ENCODE measurements at places on chromosomes 11 and 22. TPM values are rescaled to one million over a fixed set of nuclear protein-coding genes. Genes with fewer than 3 reads are reported as not detected.

H19 gene
- total RNA-seq, result 1,947 TPM

CCDC82 gene
- 16.8 TPM for total RNA-seq

RASSF10 gene
- total RNA-seq, result not detected

EWSR1 gene
- 192 TPM for total RNA-seq

MPPED1 gene
- total RNA-seq, result 0.11 TPM

EFCAB6 gene
- total RNA-seq, result 2.9 TPM

GALNT18 gene
- 7.8 TPM for total RNA-seq

PGA3 gene
- 1.4 TPM for total RNA-seq

- no peaks in the 10 kb centered on the region for H3K27me3 ChIP-seq
- no peaks in the 10 kb centered on the region for H3K36me3 ChIP-seq
- H3K27ac ChIP-seq, result no peak overlapping the region
- no peak for DNase-seq
Observed at GRCh38 chr22:35726933-35727332, 9.3 kb downstream of the APOL5 start.

GRCh38 chr11:126920833-126921232 lies 79.7 kb downstream of the KIRREL3 start:
- H3K4me1 ChIP-seq, result no peaks in the 10 kb centered on the region
- no peak overlapping the region for H3K27ac ChIP-seq
- no peak overlapping the region for H3K4me3 ChIP-seq
- DNase-seq, result no peak
- no peaks in the 10 kb centered on the region for H3K36me3 ChIP-seq

DNA sequence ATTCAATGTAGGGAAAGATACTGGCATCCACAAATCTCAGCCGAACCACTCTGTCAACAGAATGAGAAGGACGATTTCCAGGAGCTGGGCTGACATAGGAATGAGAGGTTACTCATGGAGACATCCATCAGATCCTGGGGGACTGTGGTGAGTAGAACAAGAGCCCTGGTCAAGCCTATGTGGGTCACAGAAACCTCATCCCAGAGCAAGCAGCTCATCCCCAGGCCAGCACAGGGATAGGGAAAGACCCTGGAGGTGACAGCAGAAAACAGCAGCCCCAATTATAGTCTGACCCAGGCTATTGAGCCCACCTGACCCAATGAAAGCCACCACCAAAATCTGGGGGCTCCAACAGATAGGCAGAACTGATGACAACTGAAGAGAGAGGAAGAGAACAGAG lies 128.0 kb upstream of the SERPIND1 start:
- H3K27ac ChIP-seq, result no peak overlapping the region
- H3K4me3 ChIP-seq, result no peak overlapping the region
- H3K4me1 ChIP-seq, result no peaks in the 10 kb centered on the region
- no peaks in the 10 kb centered on the region for H3K27me3 ChIP-seq
- H3K36me3 ChIP-seq, result no peaks in the 10 kb centered on the region

DNA sequence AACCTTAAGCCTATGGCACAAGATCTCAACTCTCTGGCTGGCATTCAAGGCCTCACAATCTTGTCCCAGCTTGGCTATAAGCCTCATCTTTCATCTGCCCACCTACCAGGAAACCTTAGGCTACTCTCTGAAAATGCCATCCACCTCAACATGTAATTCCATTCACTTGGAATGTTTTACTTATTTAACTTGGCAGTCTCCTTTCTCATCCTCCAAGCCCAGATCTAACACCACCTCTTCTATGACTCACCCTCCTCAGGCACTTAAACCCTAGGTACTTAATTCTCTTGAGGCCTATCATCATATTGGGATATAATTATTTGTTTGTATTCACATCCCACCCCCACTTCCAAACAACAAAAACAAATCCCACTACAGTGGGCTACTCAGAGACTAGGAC lies 15.0 kb downstream of the POGLUT3 start:
- peaks cover 18% of the 10 kb centered on the region for H3K36me3 ChIP-seq
- H3K27ac ChIP-seq, result no peak overlapping the region
- no peak for DNase-seq
- H3K4me1 ChIP-seq, result peaks cover 4% of the 10 kb centered on the region

GRCh38 chr11:131973061-131973460 lies 602.6 kb downstream of the NTM start:
- no peaks in the 10 kb centered on the region for H3K27me3 ChIP-seq
- H3K27ac ChIP-seq, result no peak overlapping the region
- H3K4me1 ChIP-seq, result no peaks in the 10 kb centered on the region
- H3K4me3 ChIP-seq, result no peak overlapping the region

DNA sequence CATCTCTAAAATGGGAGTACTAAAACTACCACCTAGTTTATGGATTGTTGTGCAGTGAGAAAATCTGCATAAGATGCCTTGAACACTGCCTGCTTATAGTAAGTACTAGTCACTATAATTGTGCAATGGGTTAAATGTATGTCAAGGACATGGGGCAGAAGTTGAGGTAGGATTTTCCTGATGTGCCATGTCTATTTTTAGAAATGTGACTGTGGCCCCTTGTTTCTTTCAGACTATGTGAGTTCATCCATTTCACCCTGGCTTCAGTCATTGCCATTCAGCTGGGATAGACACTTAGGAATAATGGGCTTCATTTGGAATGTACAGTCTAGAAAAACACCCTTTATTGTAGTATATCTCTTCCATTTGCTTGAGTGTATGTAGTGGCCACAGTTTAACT lies 51.4 kb downstream of the BDNF start:
- DNase-seq, result no peak
- no peaks in the 10 kb centered on the region for H3K4me1 ChIP-seq
- H3K27ac ChIP-seq, result no peak overlapping the region
- no peak overlapping the region for H3K4me3 ChIP-seq
- H3K27me3 ChIP-seq, result no peaks in the 10 kb centered on the region
- H3K36me3 ChIP-seq, result no peaks in the 10 kb centered on the region

GRCh38 chr22:38657045-38657909 lies 839 bp downstream of the CBY1 start:
- peak overlapping the region; percentile 94 for H3K4me3 ChIP-seq
- H3K27me3 ChIP-seq, result no peaks in the 10 kb centered on the region
- DNase-seq, result no peak
- H3K27ac ChIP-seq, result peak overlapping the region; percentile 93
- peaks cover 16% of the 10 kb centered on the region for H3K4me1 ChIP-seq

- H3K4me1 ChIP-seq, result no peaks in the 10 kb centered on the region
- no peak overlapping the region for H3K4me3 ChIP-seq
- no peaks in the 10 kb centered on the region for H3K27me3 ChIP-seq
- DNase-seq, result no peak
Observed at GRCh38 chr22:49494555-49494954, 333.1 kb downstream of the BRD1 start.

GRCh38 chr22:18064636-18065035 lies 13.2 kb upstream of the PEX26 start:
- no peak overlapping the region for H3K27ac ChIP-seq
- no peaks in the 10 kb centered on the region for H3K36me3 ChIP-seq
- no peak overlapping the region for H3K4me3 ChIP-seq
- H3K27me3 ChIP-seq, result no peaks in the 10 kb centered on the region

GRCh38 chr11:67406969-67407687 lies 3.2 kb downstream of the TBC1D10C start:
- H3K36me3 ChIP-seq, result no peaks in the 10 kb centered on the region
- peaks cover 4% of the 10 kb centered on the region for H3K4me1 ChIP-seq
- DNase-seq, result no peak
- no peak overlapping the region for H3K4me3 ChIP-seq

DNA sequence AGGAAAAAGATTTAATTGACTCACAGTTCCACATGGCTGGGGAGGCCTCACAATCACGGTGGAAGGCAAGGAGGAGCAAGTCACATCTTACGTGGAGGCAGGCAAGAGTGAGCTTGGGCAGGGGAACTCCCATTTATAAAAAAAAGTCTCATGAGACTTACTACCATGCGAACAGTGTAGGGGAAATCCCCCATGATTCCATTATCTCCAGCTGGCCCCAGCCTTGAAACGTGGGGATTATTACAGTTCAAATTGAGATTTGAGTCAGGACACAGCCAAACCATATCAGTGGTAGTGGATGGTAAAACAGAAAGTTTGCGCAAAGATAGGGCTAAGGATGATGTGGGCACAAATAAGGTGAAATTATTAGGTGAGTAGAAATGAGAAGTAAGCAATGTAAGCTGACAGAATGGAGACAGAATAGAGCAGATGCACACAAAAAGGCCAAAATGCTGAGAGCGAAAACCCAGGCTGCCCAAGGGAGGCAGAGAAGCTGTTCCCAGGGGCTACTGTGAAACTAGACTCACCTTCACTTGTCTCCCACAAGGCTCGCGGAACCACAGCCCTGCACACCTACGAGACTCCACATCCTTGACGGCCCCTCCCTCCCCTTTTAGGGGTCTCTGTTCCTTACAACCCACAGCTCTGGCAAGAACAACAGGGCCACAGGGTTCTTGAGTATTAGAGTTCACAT lies 377.6 kb downstream of the CADM1 start:
- H3K27me3 ChIP-seq, result peaks cover 2% of the 10 kb centered on the region
- DNase-seq, result no peak
- no peak overlapping the region for H3K4me3 ChIP-seq
- H3K36me3 ChIP-seq, result no peaks in the 10 kb centered on the region

DNA sequence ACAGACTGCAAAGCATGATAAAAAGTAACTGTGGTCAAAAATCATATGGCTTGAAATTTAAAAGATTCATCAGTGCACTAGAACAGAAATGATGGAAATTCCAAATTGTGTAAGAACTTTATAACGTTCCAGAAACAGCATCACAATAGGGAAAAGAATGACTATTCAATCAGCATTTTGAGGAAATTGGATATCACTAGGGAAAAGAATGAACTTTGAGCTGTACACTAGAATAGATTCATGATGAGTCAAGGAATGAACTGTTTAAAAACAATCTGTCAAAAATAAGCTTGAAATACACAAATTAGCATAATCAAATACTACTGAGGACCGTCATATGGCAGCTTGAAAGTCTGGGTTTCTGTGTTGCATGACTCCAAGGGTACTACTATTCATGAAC lies 20.5 kb upstream of the HEPHL1 start:
- H3K27me3 ChIP-seq, result no peaks in the 10 kb centered on the region
- H3K4me3 ChIP-seq, result no peak overlapping the region
- no peaks in the 10 kb centered on the region for H3K4me1 ChIP-seq
- H3K36me3 ChIP-seq, result no peaks in the 10 kb centered on the region
- DNase-seq, result no peak
- H3K27ac ChIP-seq, result no peak overlapping the region

- no peaks in the 10 kb centered on the region for H3K36me3 ChIP-seq
- H3K4me3 ChIP-seq, result no peak overlapping the region
- peak overlapping the region; percentile 77 for H3K27ac ChIP-seq
- no peak for DNase-seq
Observed at GRCh38 chr22:42699976-42700352, 20.7 kb downstream of the A4GALT start.

GRCh38 chr11:103322821-103323220 lies 213.6 kb downstream of the DYNC2H1 start:
- H3K27me3 ChIP-seq, result no peaks in the 10 kb centered on the region
- peaks cover 8% of the 10 kb centered on the region for H3K4me1 ChIP-seq
- H3K36me3 ChIP-seq, result no peaks in the 10 kb centered on the region
- H3K4me3 ChIP-seq, result no peak overlapping the region
- H3K27ac ChIP-seq, result no peak overlapping the region

DNA sequence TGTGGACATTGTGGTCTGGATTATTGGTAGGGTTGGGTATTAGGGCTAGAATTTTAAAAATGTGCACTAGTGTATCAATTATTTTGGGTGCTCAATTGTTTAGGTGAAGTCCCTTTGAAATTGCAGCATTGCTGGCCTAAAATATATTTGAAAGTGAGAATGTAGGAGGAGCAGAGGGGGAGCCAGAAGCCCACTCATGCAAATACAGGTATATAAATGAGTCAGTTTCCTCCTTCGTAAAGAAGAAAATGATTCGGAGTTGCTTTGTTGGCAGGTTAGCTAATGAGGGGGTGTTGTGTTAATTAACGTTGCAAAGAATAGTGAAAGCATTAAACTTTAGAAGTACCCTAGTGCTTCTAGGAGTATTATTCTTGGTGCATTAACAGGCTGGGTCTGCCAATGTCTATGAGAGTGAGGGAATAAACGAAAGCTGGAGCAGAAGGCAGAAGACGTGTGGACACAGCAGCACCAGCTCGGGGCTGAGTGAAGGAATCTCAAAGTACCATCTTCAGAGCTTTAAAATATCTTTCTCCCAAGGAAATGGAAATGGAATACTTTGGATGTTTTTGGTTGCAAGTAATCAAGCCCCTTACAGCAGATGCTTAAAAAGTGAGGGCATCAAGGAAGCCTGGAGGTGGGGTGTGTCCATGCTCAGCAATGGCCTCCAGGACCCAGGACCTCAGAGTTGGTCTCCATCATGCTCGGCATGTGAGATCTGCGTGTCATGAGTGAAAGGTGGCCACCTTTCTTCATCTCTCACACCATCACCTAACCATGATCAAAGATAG lies 522.9 kb downstream of the NTM start:
- no peaks in the 10 kb centered on the region for H3K27me3 ChIP-seq
- no peak overlapping the region for H3K4me3 ChIP-seq
- H3K27ac ChIP-seq, result no peak overlapping the region
- no peaks in the 10 kb centered on the region for H3K36me3 ChIP-seq
- H3K4me1 ChIP-seq, result no peaks in the 10 kb centered on the region

DNA sequence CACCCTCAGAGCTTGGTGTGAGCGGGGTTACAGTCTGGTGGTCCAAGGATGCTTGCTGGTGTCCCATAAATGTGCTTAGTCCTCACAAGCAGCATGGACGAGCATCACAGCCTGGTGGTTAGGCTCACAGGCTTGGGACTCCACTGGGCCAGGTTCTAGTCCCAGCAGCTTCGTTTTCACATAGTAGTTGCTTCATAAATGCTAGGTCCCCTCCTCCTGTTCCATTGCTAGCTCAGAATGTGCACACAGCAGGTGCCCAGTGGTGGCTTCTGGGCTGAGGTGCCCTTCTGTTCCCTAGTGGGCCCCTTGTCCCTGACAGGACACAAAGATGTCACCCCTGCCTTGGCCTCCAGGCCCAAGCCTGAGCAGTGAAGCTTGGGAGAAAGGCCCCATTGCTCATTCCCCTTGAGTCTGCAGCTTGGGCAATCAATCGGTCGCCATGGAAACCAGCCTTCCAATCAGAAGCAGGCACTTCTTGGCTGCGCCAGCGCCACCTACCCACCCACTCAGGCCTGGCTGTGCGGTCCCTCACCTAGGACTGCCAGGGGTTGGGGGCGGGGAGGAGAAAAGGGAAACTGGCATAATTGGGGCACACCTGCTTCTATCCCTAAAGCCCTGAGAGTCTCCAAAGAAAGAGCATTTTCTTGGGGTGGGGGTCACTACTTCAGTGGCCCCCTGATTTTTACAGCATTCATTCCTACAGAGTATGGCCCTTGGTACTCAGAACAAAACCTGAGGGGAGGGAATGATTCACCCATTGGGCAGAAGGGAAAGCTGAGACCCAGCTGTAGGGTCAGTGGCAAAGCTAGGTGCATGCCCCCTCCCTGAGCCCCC lies 48.1 kb downstream of the CYTH4 start:
- H3K4me3 ChIP-seq, result no peak overlapping the region
- peak; percentile 76 for DNase-seq
- H3K27ac ChIP-seq, result no peak overlapping the region
- peaks cover 62% of the 10 kb centered on the region for H3K27me3 ChIP-seq
- H3K36me3 ChIP-seq, result no peaks in the 10 kb centered on the region

DNA sequence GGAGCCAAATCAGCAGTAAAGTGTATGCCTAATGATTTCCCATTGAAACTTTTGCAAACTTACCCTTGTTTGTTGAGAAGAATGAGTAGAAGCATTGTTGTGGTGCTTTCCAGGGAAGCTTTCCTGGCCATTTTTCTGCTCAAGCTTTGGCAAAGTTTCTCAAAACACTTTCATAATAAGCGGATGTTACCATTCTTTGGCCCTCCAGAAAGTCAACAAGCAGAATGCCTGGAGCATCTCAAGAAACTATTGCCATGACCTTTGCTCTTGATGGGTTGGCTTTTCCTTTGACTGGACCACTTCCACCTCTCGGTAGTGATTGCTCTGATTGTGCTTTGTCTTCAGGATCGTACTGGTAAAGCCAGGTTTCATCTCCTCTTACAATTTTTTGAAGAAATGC lies 10.7 kb downstream of the PIWIL4 start:
- no peak for DNase-seq
- no peak overlapping the region for H3K4me3 ChIP-seq
- no peak overlapping the region for H3K27ac ChIP-seq
- H3K27me3 ChIP-seq, result no peaks in the 10 kb centered on the region
- no peaks in the 10 kb centered on the region for H3K36me3 ChIP-seq
- H3K4me1 ChIP-seq, result no peaks in the 10 kb centered on the region

Measured in adrenal gland (tissue), 19 donors.